ENCODE measurements at places on chromosomes 11 and 22.

- no peak for DNase-seq
These were observed 18.8 kb upstream of the SYT13 start for GRCh38 chr11:45304992-45305335.

- no peak for DNase-seq
These were observed 9.0 kb downstream of the SYT7 start for GRCh38 chr11:61571869-61572268.

- DNase-seq: no peak
These were observed 1.8 kb upstream of the AIFM3 start for GRCh38 chr22:20965104-20965887.

GRCh38 chr11:120547316-120547715 is 35.8 kb downstream of the GRIK4 start:
- DNase-seq: no peak

- no peak for DNase-seq
These were observed 859 bp upstream of the FGF19 start for GRCh38 chr11:69704508-69705253.

DNA sequence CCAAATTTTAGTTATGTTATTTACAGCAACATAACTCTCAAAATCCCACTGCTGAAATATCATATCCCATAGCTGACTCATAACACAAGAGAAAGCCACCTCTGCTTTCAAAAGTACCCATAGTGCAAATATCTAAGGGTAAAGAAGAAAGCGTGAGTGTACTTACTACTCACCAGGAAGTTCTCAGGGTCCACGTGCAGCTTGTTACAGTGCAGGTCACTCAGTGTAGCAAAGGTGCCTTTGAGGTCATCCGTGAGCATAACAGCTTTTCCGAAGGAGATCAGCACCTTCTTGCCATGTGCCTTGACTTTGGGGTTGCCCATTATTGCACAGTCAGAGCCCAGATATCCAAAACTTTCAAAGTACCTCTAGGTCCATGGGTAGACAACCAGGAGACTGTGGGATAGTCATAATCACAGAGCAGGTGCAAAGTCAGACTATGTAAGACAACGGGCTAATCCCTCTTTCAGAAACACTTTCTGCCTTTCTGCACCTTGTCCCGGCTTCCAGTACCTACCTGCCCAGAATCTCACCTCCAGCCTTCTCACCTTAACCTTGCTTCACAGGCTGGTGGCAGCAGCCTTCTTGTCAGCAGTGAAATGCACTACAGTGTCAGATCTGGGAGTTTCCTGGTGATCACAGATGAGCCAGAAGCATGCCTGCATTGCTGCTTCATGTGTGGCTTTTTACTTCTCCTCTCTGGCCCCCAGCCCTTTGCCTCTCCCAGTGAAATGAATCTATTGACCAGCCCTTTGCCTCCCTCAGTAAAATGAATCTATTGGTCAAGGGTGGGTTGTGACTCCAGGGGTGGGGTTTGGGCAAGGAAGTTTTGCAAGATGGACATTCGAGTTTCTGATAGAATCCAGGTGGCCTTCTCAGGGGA is 6.5 kb downstream of the HBG1 start:
- DNase-seq: no peak

DNA sequence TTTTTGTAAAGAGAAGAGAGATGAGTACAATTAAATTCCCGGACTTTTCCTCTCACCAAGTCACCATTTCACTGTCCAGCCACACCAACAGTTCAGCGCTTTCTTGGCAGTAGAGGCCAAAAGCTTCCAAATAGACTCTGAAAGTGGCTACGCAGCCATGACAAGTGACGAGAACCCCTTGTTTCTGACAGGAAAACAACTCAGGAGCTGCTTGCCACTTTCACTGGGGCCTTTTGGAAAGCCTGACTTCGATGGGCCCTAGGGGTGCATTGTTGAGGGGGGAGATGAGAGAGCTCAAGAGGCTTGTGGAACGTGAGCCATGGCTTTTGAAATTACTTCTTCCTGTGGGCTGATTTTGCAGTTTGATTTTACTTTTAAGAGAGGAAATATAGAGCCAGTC is 422.1 kb upstream of the FAT3 start:
- DNase-seq: no peak

DNA sequence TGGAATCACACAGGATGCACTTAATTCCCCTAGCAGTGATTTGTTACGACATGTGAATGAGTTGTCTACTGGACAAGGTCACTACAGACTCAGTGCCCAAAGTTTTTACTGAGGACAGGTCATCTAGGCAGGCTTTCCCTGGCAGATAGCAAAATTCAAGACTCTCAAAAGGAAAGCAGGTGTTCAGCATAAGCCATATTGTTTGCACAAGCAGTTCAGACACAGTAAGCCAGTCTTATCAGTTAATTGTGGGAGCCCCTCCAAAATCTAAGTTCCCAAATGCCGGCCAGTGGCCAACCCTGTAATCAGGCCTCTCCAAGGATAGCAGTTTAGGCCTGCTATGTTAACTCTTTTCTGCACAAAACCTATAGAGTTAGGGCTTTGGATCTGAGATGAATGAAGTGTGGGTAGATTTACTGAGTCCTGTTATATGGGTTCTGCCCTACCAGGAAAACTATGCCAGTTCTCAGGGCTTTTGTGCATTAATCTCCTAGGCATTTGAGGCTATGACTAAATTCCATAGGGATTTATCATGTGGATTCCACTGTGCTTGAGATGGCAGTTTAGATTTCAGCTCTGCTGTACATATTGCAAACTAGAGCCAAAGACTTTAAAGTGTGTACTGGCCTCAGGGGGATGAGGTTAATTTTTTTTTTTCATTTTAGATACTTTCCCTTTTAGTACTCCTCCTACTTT is 4.8 kb upstream of the ARHGEF12 start:
- DNase-seq: no peak

- DNase-seq: no peak
These were observed 189.9 kb downstream of the BCR start for GRCh38 chr22:23370251-23370650.

DNA sequence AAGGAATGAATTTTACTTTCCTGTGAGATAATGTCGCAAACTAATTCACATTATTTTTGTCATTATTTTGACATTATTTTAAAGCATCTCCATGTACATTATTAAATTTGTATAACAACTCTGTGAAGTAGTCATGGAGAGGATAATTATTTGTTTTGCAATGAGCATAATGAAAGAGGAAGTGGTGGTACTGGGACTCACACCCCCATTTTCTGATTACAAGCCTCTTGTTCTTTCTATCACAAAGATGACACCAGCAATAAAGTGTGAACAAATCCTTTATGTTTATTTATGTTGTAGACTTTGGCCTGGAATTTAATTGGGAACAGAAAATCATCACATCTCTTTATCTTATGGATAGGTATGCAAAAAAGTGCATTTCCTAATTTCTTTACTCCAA is 522.6 kb downstream of the TMEM135 start:
- DNase-seq: no peak

GRCh38 chr22:26592421-26592891 is 2.5 kb upstream of the TPST2 start:
- peak; percentile 15 for DNase-seq

GRCh38 chr11:9150501-9150900 is 59.1 kb upstream of the SCUBE2 start:
- no peak for DNase-seq

DNA sequence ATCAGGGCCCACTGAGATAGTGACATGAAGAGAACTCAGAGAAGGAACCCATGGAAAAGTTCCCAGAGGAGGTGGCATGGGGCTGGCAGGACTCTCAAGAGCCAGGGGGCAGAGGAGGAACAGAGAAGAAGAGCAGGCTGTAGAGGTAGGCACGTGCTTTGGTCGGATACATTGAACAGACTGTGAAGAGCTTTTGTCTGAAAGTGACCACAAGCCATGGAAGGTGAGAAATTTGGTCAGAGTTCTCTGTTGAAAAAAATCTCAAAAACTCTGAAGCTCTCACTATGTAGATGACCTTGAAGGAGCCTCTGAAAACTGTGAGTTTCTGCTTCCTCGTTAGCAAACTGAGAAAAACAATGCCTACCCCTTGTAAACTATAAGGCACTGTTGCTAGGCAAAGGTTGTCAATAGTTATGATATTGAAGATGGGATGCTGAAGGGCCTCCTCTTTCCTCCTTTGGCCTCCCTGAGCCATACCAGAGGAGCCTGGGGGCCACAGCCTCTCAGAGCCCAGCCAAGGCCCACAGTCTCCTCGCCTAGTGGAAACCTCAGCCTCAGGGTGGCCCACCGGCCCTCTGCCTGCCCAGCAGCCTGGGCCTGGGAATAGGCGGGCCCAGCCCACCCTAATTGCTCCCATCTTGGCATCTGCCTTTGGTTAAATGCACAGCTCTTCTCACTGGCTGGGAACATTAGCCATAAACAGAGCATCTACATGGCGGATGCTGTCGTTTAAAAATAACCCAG is 415.7 kb downstream of the SOX6 start:
- DNase-seq: no peak

DNA sequence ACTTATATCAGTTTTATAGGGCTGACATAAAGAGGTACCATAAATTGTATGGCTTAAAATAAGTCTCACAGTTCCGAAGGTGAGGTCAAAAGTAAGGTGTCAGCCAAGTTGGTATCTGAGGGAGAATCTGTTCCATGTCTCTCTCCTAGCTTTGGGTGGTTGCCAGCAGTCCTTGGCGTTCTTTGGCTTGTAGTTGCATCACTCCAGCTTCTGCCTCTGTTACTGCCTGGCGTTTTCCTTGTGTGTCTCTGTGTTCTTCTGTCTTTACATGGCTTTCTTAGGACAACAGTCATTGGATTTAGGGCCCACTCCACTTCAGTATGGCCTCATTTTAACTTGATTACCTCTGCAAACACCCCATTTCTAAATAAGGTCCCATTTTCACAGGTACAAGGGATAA is 16.7 kb downstream of the MMP7 start:
- no peak for DNase-seq

- DNase-seq: peak; percentile 63
These were observed 872 bp downstream of the TMA7B start for GRCh38 chr22:39960791-39961746.

GRCh38 chr11:68343761-68344256 is 31.4 kb downstream of the LRP5 start:
- no peak for DNase-seq

All from naive thymus-derived CD4-positive, alpha-beta T cell (primary cell).